ENCODE measurements at places on chromosomes 13 and 19.

DNA sequence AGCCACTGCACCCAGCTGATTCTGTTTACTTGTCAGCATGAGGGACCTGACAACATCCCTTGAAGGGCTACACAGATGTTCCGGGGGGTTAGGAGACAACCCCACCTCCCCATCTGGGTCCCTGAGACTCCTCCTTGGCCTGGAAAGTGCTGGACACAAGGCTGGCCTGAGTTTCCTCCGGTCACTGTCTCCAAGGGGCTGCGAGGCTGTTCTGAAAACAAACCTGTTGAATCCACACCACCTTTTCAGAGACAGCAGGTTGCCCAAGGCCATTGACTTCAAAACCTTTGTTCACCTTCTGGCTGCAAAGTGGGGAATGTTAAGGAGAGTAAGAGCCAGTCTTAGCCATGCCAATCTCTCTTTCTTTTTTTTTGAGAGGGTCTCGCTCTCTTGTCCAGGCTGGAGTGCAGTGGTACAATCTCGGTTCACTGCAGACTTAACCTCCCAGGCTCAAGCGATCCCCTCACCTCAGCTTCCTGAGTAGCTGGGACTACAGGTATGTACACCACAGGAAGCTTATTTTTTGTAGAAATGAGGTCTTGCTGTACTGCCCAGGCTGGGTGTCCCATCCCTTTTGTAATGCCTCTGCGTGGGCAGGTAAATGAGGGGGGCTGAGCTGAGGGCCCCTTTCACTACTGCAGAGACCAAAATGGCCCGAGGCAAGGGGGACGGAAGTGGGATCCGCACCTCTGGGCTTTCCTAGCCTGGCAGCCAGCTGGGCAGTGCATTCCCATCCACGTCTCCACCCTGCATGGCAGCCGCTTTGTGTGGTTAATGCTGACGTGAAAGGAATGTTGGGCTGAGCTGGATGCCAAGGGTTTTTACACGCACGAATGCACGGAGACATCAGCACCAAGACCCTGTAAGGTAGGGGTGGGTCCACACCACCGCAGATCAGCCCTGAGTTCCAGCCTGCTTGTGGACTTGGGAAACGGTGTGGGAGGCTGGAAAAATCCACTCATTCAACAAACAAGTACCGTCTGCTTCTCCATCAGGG is 1.9 kb upstream of the ZNF628 start:
- DNase-seq, result no peak

DNA sequence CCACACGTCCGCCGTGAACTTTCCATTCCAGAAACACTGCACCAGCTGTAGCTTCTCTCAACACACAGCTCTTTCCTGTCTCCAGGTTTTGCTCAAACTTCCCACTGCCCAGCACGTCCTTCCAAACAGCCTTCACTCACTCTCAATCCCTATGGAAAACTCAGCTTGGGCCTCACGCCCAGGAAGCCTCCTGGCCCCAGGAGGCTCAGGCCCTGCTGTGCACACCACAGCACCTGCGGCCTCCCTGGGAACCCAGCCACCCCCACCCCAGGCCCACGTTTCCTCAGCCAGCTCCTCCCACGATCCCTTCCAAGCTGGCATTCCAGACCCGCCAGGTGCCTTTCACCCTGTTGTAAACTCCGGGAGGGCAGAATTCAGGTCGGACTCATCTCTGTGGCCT is 35.2 kb downstream of the C13orf46 start:
- no peak for DNase-seq

DNA sequence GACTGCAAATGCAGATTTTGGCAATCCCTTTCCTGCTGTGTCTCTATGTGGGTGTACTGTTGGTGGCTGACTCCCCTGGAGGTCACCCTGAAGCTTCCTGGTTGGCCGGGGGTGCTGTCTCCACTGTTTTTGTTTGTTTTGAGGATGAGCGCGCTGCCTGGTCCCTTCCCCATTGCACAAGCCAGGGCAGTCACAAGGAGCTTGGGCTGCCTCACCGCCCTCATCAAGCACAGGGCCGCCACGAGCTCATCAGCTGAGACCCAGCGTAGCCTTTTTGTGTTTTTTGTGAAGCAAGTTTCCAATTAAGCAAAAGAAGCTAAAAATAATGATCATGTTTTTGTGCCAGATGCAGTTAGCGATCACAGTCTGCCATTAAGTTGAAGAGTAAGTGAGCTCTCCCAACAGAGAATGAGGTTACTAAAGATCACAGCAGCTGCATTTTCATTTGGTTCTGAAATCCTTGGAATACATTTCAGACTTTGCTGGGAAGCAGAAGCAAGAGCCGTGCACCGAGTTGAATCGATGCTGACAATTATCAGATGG is 57.8 kb downstream of the GGACT start:
- no peak for DNase-seq

- DNase-seq, result no peak
These were observed 23.5 kb downstream of the STARD13 start for GRCh38 chr13:33262062-33262487.

- DNase-seq, result no peak
These were observed 409.4 kb downstream of the IRS2 start for GRCh38 chr13:109376936-109377335.

DNA sequence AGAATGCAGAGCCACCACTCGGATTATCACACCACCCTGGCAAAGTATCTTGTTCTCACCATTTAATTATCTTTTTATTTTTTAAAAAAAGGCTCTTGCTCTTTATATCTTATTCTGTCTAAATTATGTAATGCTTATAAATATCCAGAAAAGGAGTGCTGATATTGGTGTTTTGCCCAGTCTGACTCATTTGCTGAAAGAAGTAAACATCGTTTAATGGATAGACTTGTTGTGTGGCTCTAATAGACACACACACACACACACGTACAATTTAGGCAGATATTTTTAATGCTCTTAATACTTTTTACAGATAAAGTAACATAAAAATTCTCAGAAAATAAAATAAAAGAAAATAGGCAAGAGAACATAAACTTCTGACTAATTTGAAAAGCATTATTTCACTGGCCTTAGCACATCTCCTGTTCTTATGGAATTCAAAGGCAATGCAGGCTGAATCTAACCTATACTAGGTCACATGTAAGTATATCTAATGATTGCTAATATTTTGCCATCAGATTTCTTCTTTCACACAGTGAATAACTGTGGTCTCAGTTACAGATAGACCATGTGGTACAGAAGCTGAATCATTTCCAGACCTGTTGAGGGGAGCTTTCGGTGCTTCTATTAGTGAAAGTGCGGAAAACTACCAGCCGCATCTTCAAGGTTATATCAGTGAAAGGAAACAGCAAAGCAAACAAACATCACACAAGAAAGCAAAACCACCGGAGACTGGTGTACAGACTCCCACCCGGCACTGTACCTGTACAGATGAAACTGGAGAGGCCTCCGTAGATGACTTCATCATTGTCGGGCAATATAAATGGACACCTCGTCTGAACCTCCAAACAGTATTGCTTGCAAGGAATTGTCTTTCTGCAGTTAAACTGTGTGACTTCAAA is 642.1 kb upstream of the ARGLU1 start:
- no peak for DNase-seq

DNA sequence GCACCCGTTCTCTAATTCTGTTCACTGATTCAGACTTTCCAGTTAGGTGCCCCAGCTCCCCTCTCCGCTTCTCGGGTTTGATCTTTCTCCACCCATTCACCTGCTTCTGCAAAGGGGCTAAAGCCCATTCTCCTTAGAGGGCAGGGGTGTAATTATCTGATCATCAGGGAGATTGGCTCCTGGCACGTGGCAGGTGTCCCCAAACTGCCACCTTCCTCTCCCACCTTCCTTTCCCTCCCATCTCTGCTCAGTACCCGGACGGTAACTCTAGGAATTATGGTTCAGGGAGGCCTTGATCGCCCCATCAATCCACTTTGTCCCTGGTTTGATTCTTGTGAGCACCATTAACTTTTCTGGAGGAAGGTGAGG is 212 bp downstream of the FFAR1 start:
- DNase-seq, result no peak

GRCh38 chr13:51955281-51955771 is 55.9 kb downstream of the ATP7B start:
- DNase-seq, result no peak

DNA sequence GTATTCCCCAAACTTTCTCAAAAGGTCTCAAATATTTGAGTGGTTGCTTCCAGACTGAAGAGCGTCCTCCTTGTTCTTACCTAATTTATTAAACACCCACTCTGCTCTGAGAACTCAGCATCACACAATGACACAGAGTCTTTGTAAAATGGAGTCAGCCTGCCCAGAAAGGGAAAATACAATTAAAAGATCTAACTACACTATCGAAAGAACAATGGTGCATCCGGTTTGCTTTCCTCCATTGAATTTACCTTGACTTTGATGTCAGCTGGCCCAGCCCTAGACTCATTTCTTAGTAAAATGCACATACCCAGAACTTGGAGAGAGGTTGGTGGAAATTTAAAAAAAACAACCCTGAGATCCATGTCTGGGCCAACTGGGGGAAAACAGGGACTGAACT is 120.7 kb upstream of the SERP2 start:
- no peak for DNase-seq

DNA sequence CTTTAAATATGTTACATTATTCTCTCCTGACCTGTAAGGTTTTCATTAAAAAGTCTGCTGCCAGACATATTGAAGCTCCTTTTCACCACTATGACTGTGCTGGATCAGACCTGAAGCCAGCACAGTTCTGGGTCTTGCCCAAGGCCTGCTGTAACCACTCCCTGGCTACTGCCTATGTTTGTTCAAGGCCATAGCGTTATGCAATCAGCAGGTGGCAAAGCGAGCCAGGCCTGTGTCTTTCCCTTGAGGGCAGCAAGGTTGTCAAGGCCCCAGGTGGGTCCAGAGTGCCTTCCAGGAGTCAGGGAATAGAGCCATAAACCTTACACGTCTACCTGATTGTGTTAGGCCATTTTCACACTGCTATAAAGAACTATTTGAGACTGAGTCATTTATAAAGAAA is 496.8 kb upstream of the PCDH9 start:
- no peak for DNase-seq

DNA sequence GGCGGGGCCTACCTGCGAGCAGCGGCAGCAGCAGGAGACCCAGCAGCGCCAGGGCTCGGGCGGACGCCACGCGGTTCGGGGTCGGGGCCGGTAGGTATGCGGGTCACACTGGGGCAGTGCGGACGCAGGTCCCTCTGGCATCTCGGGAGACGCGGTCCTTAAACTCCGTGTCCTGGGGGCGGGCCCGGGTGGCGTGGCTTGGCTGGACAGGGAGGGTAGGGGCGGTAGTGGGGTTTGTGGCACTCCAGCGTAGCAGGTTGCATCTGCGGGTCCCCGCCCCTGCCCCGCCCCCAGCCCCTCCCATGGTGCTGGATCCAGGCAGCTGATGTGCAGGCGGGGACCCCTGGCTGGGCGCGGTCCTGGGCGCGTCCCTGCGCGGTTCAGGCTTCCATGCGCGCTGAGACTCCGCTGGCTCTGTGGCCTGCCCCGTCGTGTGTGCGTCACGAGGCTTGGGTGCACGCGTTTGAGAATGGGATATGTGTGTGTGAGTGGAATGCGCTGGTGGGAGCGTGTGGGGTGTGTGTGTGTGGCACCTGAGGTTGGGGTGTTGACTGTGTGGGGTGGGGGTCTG is 96.1 kb downstream of the WTIP start:
- no peak for DNase-seq

DNA sequence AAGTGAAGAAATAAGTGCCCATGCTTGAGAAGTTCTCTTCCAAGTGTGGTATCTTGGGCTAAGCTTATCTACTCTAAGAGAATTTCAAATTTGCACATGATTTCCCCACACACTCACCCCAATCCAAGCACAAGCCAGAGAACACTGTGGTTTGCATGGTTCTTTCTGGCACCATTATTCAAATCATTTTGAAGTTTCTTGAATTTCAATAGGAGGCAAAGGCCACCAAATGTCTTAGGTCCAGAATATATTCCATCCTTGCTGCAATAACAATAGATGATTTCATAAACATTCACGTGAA is 359.7 kb downstream of the IRS2 start:
- DNase-seq, result no peak

DNA sequence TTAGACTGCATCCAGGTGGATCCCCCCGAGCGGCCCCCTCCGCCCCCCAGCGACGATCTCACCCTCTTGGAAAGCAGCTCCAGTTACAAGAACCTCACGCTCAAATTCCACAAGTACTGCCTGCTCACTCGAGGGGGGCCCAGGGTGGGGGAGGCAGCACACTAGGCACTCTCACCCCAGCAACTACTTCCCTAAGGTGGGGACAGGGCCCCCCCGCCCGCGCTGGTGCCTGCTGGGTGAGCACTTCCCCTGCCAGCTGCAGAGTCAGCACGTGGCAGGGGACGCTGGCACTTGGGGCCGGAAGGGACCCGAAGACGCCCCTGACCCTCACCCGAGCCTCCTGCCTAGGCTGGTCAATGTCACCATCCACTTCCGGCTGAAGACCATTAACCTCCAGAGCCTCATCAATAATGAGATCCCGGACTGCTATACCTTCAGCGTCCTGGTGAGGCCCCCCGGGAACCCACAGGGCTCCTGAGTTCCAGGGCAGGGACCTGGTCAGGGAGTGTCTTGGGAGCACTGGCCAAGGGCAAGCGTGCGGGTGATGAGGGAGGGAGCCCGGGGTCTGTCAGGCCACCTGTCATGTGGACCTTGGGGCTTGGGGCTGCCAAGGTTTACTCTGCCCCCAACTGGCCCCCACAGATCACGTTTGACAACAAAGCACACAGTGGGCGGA is 5.2 kb downstream of the MCOLN1 start:
- DNase-seq, result no peak

DNA sequence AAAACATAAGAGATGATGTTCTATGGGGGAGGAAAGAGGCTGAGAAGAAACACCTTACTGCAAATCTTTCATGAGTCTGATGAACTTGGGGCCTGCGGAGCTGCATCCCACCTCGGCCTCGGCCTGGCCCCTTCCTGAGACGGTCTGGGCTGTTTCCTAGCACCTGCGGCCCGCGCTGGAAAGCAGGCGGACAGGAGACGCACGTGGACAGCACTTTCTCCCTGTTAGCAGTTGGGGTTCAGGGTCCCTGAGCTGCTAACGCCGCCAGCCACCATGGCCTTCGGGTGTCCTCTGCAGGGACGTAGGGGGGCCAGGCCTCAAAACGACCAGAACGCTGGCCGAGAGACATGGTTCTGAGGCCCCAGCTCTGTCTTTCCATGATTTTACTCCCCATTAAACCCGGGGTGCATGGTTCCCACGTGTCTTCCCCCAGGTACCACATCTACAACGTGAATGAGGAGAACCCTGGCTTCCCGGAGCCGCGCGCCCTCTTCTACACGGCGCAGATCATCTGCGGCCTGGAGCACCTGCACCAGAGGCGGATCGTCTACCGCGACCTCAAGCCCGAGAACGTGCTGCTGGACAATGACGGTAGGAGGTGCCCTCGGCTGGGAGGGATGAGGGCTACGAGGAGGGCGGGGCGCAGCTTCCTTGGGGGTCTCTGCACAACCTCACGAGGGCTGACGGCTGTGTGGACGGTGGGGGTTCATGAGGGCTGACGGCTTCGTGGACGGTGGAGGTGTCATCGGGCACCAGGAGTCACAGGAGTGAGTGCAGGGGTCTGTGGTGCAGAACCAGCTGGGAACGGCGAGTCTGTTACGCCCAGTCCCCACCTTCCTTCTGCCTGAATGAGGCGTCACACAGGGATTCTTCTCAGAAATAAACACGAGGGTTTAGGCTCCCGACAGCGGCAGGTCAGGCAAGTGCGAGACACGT is 4.3 kb downstream of the GRK1 start:
- no peak for DNase-seq
